Stimulated activated CD4-positive, alpha-beta T cell treated with anti-CD3 and anti-CD28 coated beads, TNF-alpha, amount 100 ng/mL, for 4 hours (primary cell): ENCODE measurements at places on chromosomes 1 and 21.
A peak's percentile ranks its signal among the peaks of the same experiment; 100 is the strongest.

DNA sequence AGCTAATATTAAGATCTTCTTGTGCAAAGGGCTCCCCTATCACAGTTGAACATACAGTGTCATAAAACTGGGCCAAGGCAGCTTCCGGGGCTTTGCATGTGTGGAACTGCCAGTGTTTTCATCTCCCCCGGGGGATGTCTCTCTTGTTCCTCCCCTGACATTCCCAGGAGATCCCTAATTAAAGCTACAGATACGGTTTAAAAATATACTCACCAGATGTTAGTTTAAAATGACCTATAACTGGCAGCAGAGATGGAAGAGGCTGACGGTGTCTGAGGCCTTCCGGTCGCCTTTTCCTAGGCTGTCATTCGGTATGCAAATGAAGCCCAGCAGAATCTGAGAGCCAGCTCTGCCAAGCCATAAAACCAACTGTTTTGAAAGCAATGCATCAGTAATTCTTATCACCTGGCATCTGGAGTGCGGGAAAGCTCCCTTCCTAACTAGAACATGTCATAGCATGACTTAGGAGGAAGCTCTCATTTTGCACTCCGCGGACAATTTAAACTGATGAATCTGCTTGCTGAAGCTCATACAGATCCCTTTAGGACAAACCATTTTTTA lies 436.5 kb upstream of the VAMP3 start:
- DNase-seq = no peak

- DNase-seq = peak; percentile 59
Observed at GRCh38 chr21:35048706-35049617, at the start of gene RUNX1. TSS of gene RUNX1 (minus strand) at chr21:35049302.

GRCh38 chr1:235893840-235894239 lies 27.1 kb upstream of the LYST start:
- DNase-seq = no peak

DNA sequence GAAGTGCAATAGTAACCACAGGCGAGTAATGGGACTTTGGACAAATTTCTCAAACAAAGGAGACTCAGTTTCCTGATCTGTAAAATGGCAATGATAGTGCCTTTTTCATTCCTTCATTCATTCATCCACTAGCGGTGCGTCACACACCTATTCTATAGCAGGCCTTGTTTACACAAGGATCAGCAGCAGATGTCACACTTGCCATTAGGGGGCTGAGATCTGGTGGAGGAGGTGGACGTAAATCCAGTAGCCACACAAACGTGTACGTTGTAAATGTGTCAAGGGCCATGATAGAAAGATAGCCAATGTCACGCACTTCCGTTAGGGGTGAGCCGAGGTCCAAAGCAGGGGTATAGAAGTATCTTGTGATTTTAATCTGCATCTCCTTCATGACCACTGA lies 34.2 kb downstream of the SERINC2 start:
- no peak for DNase-seq

GRCh38 chr1:71755441-71755840 lies 526.9 kb downstream of the NEGR1 start:
- DNase-seq = no peak

DNA sequence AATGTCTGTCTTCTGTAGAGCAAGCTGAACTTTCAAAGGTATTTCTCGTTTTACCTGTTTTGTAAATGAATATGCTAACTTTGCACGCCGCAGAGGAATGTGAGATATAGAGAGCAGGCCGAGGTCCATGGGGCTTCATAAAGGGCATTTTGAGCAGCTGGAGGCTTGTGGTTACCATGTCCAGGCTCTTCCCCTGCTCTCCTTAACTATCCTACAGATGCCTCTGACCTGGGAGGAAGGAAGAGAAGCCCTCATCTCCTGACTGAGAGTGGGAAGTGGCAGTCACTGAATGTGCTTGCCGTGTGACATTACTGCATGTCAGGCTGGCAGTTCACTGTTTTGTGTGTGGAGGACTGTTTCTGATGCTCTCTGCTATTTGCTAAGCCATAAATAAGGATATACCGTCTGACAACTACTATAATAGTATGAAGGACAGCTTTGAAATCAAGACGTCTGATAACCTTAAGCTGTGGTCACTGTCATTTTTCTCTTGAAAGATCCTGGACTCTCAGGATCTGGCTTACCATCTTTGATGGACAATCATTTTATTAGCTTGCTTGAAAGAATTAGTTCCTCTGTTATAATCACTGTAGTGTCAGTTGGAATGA lies 92.2 kb downstream of the DYRK1A start:
- DNase-seq = no peak

GRCh38 chr1:5752746-5753548 lies 239.3 kb downstream of the NPHP4 start:
- no peak for DNase-seq

DNA sequence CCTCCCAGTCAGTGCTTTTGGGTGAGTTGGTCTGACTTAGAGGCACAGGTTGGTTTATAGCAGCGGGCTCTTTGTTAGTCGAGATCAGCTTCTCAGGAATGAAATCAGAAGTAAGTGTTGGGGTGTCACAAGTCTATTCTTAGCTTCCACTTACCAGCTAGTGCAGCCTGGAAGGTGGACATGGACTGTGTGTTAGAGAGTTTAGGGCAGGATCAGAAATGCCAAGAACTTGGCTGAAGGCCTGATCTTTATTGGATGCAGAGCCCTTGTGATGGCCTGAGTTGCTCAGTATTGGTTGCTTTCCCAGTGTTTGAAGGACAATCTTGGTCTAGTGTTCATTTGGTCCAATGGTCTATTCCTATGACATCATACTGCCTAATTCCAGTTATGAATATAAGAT lies 377.0 kb upstream of the USP24 start:
- no peak for DNase-seq

DNA sequence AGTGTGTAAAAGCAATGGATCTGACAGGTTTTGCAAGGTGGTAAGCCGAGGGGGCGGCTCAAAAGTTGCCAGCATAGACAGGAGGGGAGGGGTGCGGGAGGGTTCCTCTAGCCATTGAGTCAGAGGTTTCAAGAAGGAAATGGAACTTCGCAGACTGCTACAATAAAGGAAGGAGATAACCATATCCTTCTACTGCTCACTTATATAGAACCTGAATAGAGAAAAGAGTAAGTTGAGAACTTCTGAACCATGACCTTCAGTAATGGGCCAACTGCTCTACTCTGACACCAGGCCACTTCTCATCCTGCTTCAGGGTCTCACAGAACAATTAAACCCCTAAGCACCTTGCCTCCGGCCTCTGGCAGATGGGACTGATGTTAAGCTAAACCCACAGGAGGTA lies 26.3 kb upstream of the BCAR3 start:
- DNase-seq = no peak

GRCh38 chr1:43524804-43525203 lies 5.9 kb upstream of the PTPRF start:
- DNase-seq = no peak

DNA sequence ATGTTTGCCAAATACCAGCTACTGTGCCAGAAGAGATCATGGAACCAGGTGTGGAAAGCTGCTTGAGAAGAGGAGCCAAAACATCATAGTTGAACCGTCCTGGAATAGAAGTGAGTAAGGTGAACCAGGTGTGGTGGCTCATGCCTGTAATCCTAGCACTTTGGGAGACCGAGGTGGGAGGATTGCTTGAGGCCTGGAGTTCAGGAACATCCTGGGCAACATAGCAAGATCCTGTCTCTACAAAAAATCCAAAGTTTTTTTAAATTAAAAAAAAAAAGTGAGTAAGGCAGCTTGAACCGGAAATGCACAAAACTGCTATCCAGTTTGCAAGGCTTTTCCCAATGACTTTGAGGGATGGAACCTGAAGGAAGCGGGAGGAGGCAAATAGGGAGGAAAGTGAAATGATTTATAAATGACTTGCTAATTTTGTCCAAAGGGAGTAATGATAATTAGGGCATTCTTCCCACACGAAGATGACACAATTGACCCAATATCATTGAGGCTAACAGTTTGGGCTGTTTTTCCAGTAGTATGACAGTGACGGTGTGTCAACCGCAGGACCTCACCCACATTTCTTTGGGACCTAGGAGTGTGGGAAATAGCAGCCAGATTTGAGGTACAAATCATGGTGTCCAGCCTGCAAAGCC lies 1.5 kb upstream of the CNN3 start:
- no peak for DNase-seq

GRCh38 chr1:219296430-219297355 lies 123.0 kb downstream of the LYPLAL1 start:
- DNase-seq = no peak

DNA sequence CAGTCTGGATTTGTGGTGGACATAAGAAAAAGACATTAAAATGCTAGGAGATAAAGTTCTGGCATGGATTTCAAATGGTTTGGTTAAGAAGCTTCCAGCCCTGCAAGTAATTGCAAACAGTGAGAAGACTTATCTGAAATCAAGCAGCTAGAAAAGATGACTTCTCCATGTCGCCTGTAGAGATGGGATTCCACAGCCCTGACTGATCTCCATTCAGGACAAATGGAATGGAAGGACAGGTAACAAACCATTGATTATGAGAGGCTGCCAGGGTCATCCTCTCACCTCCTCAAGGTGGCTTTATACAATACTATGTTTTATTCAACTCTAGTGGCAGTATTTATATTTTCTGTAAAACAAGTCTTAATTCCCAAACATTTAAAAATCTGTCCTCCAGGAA lies 237.9 kb downstream of the HLX start:
- DNase-seq = no peak

DNA sequence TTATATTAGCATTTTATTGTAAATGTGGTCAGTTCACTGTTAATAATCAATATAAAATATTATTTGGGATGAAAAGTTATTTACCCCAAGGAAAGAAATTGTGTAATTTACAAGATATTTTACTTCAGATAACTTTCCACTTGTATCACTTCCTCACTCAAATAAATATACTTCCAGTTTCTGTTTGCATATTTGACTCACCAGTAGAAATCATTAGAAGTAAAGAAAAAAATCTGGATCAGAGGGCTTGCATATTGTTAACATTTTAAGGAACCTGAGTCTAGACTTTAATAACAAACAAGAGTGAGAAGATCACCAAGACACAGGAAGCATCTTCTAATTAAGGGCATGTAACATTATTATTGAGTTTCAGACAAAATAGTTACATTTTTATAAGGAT lies 347 bp upstream of the KRTAP20-4 start:
- no peak for DNase-seq

GRCh38 chr1:156866249-156866909 lies 5.7 kb downstream of the NTRK1 start:
- no peak for DNase-seq

- DNase-seq = no peak
Observed at GRCh38 chr1:7561936-7562728, 209.0 kb upstream of the VAMP3 start.

- DNase-seq = no peak
Observed at GRCh38 chr1:166470441-166470840, 303.6 kb upstream of the FAM78B start.

- no peak for DNase-seq
Observed at GRCh38 chr1:55038552-55038838, 853 bp upstream of the PCSK9 start.

DNA sequence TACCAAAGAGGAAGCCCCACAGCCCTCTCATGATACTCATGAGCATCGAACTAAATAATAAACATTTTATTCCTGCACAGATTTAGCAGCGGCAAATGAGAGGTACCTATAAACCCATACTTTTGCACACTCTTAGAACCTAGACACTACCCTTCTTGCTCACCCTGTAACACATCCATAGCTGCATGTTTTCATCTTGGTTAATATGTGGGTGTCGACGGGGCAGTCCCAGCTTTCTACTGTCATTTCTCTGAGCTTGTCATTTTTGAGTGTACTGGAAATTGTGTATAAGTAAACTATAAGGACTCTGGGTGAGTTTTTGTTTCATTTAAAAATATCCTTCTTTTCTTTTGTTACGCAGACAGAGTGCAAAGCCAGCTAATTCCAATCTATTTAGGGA lies 25.5 kb downstream of the OVGP1 start:
- DNase-seq = no peak

- DNase-seq = no peak
Observed at GRCh38 chr1:186654741-186655140, 25.5 kb downstream of the PTGS2 start.

GRCh38 chr1:22527122-22527521 lies 36.2 kb upstream of the EPHA8 start:
- DNase-seq = no peak

DNA sequence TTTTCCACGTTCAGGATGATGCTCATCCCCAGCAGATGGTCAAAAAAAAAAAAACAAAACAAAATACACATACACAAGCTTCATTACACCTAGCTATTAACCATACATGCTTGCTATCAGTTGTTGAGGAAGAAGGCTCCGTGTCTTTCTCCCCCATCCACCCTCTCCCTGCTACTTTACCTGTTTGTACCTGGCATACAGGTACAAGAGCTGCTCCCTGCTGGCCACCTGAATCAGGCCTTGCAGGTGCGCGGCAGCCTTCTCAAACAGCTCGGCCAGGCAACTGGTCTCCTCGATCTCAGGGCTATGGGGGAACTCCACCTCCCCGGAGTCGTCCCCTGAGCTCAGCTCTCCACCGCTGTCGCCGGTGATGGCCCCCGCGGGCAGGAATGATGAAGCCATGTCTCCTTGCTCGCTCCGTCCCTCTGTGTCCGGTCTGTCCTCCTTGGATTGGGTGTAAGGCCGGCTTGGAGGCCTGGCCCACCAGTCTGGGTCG lies 464 bp downstream of the ACBD6 start:
- no peak for DNase-seq

- DNase-seq = no peak
Observed at GRCh38 chr1:175353066-175353465, 160.5 kb upstream of the KIAA0040 start.

GRCh38 chr1:210413951-210414350 lies 85.2 kb downstream of the HHAT start:
- no peak for DNase-seq

GRCh38 chr21:14711287-14711686 lies 165.2 kb upstream of the SAMSN1 start:
- no peak for DNase-seq

- DNase-seq = no peak
Observed at GRCh38 chr1:79497193-79497773, 490.8 kb upstream of the ADGRL4 start.

- DNase-seq = no peak
Observed at GRCh38 chr1:222064388-222065211, 322.7 kb upstream of the DUSP10 start.

DNA sequence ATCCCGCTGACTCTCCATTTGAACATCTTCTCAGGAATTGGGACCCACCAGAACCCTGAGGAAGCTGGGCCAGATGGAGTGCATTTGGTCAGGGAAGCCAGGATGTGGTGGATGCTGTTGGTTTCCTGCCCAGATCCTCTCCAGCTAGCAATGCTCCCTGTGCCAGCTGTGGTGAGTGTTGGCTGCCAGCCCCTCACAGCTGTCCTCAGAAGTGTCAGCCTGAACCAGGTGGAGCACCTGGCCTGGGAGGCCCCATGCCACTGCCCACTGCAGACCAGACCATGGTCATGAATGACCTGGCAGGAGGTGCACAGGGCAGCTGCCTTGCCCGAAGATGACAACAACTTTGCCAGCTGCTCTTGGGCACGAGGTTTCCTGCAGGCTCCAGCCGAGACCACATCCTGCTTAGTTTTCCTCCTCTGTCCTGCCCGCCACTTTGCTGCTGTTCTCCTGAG lies 54.4 kb downstream of the PRSS38 start:
- no peak for DNase-seq

DNA sequence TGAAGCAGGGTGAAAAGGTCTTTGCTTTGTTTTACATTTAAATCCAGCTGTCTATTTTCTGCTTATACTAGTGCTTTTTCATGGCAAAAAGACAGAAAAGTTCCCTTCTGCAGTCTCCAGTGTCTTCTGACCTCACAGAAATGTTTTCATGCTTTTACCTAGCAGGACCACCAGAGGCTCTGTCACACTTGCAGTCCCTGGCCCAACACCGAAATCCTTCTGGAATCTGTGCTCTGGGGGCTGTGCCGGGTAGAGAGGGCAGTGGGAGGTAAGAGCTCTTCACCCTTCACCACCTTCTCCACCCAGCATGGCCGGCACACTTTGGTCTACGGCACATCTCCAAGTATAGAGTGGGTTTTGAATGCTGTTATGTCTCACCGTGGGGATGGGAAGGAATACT lies 20.8 kb downstream of the GNAT2 start:
- DNase-seq = no peak
